ENCODE measurements at places on chromosomes 5 and 9.

GRCh38 chr5:94480486-94480885 is 137.9 kb downstream of the KIAA0825 start:
- no peak for DNase-seq

DNA sequence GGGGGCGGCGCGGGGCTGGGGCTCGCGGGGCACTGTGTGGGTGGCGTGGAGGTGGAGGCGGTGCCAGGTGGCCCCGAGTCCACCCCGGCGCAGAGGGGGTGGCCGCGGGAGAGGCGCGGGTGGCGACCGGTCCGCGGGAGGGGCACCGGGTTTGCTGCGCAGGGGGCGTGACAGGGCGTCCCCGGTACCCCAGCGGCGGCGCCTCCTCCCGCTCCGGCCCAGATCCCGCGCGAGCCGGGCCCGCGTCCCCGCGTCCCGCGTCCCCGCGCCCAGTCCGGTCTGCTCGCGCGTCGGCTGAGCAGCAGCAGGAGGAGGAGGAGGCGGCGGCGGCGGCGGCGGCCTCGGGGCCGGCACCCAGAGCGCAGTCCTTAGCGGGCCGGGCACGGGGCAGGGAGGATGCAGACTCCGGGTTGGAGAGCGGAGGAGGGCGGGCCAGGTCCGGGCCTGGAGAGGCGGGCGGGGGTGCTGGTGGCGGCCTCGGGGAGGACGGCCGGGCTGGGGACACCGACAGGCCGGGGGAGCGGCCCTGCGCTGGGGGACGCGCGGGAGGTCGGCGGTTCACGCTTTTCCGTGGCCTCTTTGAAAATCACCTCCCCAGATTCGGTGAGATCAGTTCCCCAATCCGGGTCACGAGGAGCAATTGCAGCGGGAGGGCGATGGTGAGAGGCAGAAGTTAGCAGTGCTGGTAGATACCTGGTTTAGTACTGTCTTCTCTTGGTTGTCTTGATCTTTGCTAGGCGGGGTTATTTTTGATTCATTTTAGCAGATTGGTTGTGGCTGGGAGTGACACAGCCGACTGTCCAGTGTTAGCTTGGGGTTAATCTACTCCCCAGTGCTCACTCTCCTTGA is 1.7 kb downstream of the TRIO start:
- no peak for DNase-seq

GRCh38 chr5:134114886-134115805 is 665 bp downstream of the TCF7 start:
- no peak for DNase-seq

DNA sequence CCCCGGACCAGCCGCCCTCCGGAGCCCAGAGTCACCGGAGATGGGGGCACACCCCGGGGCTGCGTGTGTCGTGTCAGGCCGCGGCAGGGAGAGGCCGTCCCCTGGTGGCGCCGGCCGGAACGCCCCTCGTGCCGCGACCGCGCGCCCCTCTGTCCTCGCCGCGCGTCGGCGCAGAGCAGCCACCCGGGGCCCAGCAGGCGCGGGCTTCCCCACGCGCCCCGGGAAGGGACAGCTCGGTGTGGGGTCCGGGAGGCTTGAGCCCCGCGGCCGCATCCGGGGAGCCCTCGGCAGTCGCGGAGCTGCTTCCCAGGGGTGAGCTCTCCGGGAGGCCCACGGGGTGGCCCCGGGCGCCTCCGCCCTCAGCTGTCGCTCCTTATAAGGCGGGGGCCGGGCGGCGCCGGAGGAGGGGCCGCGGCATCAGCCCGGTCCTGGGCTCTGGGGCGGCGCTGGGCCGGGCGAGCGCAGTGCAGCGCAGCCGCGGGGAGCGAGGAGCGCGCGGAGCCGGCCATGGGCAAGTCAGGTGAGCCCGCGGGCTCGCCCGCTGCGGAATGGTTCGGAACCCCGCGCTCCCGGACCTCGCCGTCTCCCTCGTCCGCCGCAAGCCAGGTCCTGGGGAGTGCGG is at the start of gene GLIPR2:
TSS of gene GLIPR2 (plus strand) at position 462 of the 622 bp plus-strand sequence. CDS start at position 508, 46 bp downstream.
- DNase-seq: no peak

DNA sequence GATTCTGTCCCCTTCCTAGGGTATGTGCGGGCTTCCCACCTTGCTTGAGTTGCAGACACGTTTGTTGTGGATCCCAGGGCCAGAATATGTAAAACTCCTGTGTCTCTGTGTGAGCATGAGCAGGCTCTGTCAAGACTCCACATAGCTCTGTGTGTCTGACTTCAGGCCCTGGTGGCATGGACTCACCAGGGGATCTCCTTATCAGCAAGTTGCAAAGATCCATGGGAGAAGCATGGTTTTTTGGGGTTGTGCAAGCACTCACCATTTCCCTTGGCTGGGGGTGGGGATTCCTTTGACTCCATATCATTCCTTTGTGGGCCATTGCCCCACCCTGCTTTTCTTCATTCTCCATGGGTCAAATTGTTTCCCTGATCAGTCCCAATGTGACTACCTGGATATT is 205.6 kb downstream of the TUSC1 start:
- no peak for DNase-seq

GRCh38 chr9:113307396-113307975 is 4.3 kb upstream of the RNF183 start:
- no peak for DNase-seq

DNA sequence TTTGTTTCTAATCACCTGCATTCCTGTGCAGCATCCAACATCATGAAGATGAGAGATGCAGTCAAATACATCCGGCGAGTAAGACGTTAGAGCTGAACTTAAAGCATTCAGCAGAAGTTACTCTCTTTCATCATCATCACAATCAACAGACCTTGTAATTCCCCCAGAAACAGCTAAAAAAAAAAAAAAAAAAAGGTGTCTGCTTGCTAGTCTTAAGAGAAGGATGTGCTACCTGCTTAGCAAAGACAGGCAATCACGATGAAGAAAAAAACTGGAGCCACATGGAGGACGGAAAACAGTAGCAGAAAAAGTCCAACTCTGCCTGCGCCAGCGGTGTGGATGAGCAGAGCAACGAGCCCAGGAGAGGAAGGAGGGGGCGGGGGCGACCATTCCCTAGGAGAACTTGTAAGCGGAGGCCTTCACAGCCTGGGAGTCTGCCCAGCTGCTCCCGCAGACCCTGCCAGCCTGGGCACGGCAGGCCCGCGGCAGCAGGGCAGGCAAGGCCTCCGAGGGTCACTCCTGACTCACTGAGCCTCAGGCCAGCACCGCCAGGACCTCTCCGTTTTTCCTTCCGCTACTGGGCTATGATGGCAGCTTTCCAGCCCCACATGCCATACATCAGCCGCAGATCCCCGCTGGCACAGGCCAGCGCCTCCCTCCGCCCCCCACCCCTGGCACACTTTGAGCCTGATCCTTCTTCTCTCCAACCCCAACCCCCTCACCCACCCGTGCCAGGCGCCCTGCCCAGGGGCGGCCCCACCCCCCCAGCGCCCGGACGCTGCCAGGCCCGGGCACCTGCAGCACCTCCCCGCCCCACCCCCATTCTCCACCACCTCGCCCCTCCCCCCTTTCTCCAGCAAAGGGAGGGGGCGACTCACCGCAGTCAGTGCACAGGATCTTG is 1.4 kb downstream of the NRG2 start:
- no peak for DNase-seq
